Stimulated activated effector memory CD8-positive, alpha-beta T cell treated with anti-CD3 and anti-CD28 coated beads, Interleukin-12 subunit alpha, Interleukin-12 subunit beta, amount 100 ng/mL, for 72 hours (primary cell): ENCODE measurements at places on chromosomes 16 and 17.

- DNase-seq: no peak
Observed at GRCh38 chr16:70681382-70682238, 4.2 kb downstream of the MTSS2 start.

GRCh38 chr16:86078121-86078600 is 179.2 kb downstream of the IRF8 start:
- DNase-seq: no peak

DNA sequence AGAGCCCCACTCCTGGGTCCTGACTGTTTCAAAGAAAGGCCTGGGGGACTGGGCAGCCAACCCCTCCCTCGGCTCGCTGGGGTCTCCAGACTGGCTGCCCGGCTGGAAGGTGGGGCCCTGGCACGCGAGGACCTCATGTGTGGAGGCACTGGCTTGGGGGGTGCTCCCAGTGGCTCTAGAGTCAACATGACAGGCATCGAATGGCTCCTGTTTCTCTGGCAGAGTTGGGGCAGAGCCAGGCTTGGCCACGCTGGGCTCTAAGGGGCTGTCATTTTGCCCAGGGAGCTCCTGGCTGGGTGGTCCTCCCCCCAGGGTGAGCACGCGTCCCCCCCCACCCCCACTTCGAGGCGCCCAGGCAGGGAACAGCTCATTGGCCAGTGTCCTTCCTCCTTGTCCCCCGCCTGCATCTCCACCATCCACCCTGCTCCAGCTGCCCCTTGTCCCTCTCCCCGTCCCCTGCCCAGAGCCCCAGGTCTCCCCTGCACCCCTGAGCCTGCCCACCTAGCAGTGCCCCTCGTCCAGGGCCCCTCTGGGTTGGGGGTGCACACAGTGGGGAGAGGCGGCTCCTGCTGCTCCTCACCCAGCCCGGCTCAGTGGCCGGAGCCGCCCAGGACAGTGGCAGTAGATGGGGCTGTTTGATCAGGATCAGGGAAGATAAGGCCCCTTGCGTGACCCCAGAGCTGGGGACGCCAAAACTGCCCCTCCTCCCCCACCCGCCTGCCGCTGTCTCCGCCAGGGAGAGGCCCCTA is 2.7 kb downstream of the GCGR start:
- no peak for DNase-seq

DNA sequence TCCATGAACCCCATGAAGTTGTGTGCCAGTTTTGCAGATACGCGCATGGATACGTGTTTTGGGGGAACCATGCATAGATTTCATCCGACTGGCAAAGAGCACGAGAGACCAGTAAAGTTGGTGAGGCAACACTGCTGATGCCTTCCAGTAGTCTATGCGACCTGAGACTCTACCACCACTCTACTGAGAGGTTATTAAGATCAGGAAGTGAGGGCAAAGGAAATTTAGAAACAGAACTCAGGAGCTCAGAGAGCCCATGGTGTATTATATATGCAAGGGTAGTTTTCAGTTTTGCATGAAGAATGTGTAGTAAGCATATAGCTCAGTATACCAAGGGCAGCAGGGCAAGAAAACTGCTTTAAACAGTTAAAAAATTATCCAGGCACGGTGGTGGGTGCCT is 4.2 kb downstream of the SLX4 start:
- no peak for DNase-seq

DNA sequence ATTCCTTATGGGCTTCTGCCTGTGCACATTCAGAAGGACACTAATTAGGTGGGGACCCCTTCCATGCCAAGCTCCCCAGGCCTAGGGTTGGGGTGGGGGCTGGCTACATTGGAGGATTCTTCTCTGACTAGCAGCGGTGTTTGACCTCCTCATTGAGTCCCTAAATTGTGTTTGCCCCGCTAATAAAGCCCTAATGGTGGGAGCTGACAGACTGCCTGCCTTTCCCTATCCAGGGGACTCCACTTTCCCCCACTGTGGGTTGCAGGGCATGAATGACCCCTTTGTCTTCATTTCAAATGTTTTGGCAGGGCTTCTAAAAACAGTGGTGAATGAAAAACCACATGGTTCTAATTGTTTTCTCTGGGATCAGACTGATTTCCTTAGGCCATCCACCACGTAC is 476.8 kb upstream of the CDH11 start:
- DNase-seq: no peak

DNA sequence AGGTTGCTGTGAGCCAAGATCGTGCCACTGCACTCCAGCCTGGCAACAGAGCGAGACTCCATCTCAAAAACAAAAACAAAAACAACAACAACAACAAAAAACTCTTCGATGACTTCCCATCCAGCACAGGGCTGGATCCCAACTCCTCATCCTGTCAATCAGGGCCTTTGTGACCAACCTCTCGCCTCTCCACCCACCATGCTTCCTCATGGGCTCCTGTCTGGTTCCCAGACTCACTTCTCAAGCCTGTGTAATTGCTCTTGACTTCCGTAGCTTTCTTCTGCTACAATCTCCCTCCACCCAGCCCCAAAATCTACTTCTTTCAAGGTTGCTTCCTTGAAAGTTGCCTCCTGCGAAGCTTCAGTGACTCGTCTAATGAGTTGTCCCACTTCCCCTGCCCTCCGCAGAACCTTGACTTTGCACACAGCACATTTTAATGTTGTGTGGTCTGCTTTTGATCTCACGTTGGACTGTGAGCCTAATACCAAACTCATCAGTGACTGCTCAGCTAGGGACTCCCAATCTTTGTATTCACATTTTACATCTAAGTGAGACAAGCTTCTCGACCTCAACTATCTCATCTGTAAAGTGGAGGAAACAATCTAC is 936 bp upstream of the RASL10B start:
- DNase-seq: no peak
